NCI-H345 (cell line): ENCODE measurements at places on chromosomes 16 and 17.

DNA sequence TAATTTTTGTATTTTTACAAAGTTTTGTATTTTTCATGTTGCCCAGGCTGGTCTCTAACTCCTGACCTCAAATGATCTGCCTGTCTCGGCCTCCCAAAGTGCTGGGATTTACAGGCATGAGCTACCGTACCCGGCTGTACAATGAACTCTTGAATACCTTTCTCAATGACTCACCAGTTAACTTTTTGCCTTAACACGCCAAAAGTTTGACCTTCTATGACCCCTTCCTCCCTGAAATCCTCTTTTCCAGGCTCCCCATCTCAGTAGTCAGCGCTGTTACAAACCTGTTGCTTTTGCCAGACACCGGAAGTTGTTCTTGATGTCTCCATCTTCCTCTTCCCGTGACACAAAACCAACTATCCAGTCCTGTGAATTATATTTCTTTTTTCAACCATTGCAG, 158.1 kb upstream of the ASIC2 start:
- no peak for DNase-seq

DNA sequence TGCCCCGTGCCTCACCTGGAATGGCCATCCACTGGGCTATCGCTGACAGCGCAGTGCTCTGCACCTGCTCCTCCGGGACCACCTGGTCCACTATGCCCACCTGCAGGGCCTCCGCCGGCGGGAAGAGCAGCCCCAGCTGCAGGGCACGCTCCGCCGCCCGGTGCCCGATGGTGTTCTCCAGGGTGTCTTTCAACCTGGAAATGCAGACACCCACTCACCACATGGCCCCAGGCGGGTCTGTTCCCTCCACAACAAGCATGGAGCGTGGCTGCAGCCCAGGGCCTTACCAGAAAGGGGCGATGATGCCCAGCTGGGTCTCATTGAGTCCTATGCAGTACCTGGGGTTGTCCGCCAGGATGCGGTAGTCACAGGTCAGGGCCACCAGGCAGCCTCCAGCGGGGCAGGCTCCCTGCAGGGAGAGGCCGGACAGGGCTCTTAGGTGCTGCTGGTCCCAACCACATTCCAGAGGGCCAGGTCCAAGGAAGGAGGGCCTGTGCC, 6.8 kb downstream of the DNASE1L2 start:
- no peak for DNase-seq

GRCh38 chr17:8441690-8442089, 6.0 kb downstream of the NDEL1 start:
- no peak for DNase-seq

GRCh38 chr16:4426021-4426684, 485 bp downstream of the DNAJA3 start:
- no peak for DNase-seq

GRCh38 chr16:10611825-10612342, 31.5 kb upstream of the EMP2 start:
- DNase-seq, result no peak

DNA sequence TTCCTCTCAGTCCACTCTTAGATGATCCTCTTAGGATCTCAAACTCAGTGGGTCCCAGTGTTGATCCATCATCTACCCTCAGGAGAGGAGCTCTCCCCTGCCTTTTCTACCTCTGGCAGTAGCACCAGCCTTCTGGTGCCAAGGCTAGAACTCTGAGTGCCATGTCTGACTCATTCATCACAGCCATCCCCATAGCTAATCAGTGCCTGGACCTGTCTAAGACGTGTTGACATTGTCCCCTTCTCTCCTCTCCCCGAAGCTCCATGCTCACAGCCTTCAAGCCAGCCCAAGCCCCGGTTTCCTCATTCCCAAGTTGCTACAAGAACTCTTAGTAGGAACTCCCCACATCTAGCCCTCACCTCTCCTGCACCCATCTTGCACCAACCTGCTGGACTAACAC, 73.5 kb upstream of the GRIN2A start:
- DNase-seq, result no peak

GRCh38 chr17:43637563-43638323, 24.0 kb downstream of the MEOX1 start:
- no peak for DNase-seq

GRCh38 chr16:57316390-57317017, 32.0 kb upstream of the PLLP start:
- no peak for DNase-seq

DNA sequence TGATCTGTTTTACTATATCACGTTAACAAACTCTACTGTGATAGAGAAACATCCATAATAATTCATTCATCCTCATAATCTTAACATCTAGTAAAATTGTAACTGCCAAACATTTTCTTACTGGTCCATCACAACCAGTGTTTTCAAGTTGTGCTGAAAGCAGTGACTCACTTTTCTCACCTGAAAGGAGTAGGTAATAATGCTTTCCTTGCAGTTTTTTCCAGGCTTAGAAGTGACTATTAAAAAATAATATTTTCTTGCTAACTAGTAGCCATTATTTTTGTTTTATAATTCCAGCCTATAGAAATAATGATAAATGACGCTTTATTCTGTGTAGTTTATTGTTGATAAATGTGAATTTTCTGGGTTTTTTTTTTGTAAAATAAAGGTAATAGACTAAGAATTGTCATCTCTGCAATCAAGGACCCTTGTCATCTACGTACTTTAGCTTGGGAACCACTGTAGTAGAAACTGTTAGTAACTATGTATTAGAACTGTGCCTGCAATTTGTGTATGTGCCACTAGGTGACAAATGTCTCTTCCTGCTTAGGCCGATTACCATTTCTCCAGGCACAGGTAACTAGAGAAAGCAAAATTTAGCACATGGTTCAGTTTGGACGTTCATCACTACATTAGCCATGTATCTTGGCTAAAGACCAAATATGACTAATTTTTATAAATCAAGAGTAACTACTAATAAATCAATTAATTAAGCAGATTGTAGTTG, 409.4 kb upstream of the ERCC4 start:
- DNase-seq, result no peak
